Stimulated activated CD4-positive, alpha-beta T cell treated with anti-CD3 and anti-CD28 coated beads, Interleukin-15, amount 100 ng/mL, for 1 hour (primary cell): ENCODE measurements at places on chromosomes 5 and 9.

DNA sequence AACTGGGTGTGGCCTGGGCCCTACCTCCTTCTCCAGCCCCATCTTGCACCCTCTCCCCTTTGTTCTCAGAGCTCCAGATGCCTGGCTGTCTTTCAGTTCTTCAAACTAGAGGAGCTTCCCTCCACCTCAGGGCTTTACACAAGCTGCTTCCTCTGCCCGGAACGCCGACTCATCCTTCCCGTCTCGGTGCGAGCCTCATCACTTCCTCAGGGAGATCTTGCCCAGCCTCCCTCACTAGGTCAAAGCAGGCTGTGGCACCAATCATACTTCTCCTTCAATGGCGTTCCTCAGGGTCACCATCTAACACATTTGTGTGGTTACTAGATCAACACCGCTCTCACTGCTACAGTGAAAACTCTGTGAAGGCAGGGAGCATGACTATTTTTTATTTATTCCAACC lies 56.2 kb upstream of the ZSWIM6 start:
- no peak for DNase-seq

DNA sequence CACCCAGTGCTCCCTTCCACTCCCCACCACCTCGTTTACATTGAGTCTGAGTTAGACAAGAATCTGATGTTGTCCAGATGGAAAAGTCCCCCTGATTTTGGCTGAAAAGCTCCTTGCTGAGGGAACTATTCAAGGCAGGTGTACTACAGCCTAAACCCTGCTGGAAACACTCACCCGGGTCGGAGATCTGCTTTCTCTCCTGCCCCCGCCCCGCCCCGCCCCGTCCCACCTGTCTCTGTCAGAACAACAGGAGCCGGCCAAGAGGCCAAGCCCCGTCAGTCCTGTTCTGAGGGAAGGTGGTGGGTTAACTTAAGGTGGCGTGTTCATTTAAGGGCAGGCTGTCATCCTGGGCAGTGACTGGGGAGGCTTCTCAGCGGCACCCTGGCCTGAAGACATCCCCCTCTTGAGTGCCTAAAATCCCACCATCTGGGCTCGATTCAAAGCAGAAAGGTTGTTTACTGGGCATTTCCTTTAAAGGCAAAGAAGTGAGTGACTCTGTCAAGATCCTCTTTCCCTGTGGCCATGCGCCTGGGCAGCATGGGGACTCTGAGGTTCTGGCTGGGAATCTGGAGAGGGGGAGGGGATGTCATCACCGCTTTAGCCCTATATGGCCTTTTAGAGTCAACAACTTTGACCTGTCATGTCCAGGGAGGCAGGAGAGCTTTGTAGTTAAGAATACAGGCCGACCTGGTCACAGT lies 71.1 kb upstream of the NEURL1B start:
- no peak for DNase-seq

DNA sequence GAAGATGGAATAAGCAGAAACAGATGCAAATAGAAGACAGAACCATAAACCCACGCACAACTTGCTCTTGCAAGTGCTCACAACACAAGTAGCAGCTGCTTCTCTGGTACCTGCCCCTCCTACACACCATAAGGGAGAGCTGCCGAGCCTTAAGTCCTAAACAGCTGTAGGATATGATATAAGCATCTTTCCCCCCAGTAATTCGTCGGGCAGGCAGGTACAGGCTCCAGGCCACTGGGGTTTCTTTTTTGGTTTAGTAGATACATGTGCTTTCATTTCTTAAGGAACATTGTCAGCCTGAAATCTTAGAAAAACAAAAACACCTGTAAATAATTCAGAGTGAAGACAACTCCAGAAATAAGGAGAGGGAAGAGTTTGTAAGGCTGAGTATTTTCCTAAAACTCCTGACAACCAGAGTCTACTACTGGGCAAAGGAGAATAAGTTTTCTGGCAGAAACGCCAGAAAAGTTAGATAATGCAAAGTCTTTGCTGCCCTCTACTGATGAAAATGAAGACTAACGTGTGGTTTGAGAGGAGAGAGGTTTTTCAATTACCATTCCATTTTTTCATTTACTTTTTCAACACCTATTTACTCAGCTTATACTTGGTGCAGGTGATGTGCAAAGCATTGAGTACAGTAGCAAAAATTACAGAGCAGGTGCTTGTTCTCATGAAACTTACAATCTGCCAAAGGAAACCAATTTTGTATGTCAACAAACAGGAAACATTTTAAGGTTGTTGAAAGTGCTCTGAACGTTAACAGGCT lies 20.1 kb upstream of the TCERG1 start:
- no peak for DNase-seq

GRCh38 chr5:80884086-80884813 lies 75.9 kb upstream of the RASGRF2 start:
- no peak for DNase-seq

GRCh38 chr5:39140558-39141168 lies 66.5 kb upstream of the RICTOR start:
- DNase-seq, result no peak

- DNase-seq, result no peak
These were observed 342.4 kb downstream of the FGF10 start for GRCh38 chr5:44046619-44047364.

DNA sequence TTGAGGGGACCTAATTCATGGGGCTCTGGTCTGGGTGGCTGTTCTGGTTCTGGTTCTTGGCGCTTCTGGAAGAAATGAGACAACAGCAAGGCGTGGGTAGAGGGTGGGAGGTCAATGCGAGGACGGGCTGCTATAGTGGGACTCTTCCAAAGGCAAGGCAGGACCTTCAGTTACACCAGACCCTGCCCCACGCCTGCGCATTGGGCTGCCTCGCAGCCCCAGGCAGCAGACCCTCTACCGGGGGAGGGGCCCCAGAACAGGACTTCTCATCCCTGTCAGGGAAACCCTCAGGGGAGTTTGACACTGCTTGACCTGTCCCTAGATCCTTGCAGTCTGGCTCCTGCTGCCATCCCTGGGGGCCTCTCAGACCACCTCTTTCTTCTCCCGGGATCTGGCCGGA lies 18.5 kb downstream of the CCDC69 start:
- DNase-seq, result no peak

- no peak for DNase-seq
These were observed 605.0 kb upstream of the CLINT1 start for GRCh38 chr5:158463938-158464337.

DNA sequence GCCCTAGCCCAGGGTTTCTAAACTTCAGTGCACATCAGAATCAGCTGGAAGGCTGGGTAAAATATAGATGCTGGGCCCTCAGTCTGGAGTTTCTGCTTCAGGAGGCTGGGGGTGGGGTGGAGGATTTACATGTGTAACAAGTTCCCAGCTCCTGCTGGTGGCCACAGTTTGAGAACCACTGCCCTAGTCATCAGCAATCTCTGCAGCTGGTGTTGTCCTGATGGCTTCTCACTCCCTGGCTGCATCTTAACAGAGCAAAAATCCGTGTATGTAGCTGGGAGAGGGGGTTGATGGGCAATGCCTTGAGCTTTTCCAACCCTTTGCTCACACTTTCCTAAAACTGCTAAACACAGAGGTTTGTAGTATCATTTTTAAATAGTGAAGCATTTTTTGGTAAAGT lies 186.0 kb upstream of the KLF9 start:
- no peak for DNase-seq

- no peak for DNase-seq
These were observed 34.4 kb upstream of the RANBP6 start for GRCh38 chr9:6049798-6050197.

DNA sequence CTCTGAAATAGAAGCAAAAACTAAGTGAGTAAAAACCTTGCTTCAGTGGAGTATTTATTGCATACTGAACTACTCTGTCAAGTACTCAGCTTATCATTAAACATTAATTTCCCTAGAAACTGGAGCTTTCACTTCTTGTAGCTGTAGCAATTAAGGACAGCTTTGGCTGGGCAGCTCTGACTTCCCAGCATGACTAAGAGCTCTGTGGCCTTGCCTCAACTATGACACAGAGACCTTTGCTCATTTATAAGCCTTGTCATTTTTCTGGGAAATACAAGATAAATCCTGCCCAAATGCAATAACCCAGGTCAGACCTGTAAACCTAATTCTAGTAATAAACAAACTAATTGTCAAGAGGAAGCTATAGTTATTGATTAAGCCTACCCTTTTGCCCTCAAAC lies 65.4 kb upstream of the STK32A start:
- no peak for DNase-seq

- no peak for DNase-seq
These were observed 334.4 kb downstream of the ARHGEF28 start for GRCh38 chr5:73960426-73960825.

- no peak for DNase-seq
These were observed 55.2 kb upstream of the OLFM1 start for GRCh38 chr9:135032041-135032835.

- DNase-seq, result no peak
These were observed 13.8 kb downstream of the GZMK start for GRCh38 chr5:55037890-55038289.

GRCh38 chr9:16459421-16460148 lies 410.9 kb downstream of the BNC2 start:
- no peak for DNase-seq

GRCh38 chr9:79129865-79130480 lies 441.8 kb upstream of the TLE4 start:
- no peak for DNase-seq

GRCh38 chr9:89498852-89499480 lies 1.1 kb upstream of the SEMA4D start:
- no peak for DNase-seq

DNA sequence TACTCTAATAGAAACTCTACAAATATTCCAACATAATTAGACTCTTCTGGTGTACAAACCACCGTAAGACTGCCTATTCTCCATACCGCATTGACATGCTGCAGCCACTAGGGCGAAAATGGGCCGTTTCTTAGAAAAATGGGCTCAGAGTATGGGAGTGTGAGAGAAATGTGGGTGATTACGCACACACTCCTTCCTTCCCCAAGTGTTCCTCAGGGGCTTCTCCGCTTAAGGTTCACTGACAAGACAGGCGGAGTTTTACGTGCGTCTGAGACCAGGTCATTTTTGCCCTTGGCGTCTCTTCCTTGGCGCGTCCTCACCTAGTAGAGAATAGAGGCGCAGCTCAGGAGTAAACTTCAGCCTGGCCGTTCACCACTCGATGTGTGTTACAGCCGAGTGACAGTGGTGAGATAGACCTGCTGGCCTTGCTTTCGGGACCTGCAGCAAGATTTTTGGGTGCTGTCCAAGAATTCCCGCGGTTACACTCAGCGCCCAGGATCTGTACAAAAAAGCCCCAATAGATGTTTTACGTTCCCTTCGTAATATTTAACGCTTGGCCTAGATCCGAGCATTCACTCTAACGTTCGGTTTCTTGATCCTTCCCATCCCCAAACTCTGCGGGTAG lies 1.8 kb upstream of the NTRK2 start:
- no peak for DNase-seq

GRCh38 chr5:147966829-147967228 lies 60.5 kb upstream of the C5orf46 start:
- no peak for DNase-seq

DNA sequence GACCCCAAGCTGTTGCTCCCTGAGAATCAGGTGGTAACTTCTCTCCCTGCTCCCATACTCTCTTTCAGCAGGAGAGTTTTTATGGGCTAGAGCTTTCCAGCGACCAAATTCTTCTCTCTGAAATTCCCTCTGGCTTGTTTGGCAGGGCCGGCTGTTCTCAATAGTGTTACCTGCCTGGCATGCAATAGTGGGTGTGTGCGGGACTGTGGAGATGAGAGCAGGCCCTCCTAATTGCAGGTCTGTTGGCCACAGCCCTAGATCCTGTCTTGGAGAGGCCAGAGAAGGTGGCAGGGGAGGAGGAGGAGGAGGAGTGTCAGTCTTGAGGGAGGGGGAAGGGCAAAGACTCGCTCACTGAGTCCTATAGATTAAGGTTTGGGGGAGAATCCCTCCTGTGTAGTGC lies 29.5 kb downstream of the AQP7 start:
- DNase-seq, result no peak

- no peak for DNase-seq
These were observed 276.0 kb downstream of the FSTL4 start for GRCh38 chr5:133336121-133336968.

DNA sequence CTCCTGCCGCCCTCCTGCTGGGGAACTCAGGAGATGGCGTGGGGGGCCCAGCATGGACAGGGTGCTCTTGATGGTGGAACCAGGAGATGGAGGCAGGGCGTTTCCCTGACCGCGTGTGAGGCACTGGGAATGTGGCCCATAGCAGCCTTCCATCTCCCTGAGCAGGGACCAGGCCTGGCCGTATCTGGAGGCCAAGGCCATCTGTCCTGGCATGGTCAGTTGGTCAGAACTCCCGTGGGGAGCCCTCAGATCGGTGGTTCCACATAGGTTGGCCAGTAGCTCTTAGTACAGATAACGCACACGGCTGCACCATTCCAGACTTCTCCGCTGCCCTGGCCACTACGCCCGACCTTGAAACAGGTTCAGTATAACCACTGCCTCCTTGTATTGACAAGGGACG lies 77.6 kb downstream of the KCNT1 start:
- no peak for DNase-seq

DNA sequence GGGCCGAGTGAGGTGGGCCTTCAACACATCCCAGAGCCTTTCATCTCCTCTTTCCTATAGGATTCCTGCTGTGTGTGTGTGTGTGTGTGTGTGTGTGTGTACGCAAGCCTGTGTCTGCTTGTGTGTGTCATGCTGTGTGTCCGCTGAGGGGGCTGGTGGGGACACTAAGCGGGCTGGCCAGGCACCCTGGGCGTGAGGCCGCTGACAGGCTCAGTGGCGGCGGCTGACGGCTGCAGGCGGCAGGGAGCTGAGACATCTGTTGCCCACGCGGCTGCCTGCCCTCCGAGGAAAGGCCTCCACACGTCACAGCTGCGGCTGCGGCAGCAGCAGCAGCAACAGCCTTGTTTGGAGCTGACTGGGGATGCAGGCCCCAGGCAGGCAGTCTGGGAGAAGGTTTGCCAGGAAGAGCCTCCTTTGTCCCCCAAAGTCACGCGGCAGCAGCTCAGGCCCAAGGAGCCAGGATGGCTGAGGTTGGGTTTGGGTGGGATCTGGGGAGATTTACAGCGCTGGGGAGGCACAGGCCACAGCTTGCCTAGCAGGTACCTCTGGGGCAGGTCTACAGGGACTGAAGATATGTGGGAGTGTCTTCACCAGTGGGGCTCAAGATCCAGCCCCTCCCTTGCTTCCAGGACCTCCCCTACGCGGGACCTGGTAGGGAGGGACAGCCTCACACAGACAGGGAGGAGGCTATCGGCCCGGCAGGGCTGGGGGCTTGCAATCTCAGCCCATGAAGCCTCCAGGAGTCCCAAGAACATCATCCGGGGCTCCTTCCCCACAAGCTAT lies 1.8 kb downstream of the PDLIM4 start:
- no peak for DNase-seq

DNA sequence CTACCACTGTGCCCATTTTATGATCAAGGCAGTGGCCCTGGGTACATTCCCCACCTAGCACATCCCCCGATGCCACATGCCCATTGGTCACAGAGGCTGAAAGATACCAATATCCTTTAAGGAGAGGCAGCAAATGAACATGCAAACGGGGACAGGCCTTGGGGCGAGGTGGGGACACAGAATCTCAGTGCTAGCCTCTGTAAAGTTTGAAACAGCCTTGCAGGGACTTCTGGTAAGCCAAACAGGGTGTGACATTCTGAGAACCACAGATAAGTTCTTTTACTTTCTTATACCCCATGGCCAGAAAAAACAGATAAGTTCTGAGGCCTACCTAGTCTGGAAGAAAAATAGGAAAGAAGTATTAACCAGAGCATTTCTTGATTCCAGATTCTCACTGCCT lies 60.5 kb downstream of the ACER2 start:
- DNase-seq, result no peak

GRCh38 chr5:170154297-170154696 lies 48.6 kb downstream of the FOXI1 start:
- no peak for DNase-seq

GRCh38 chr5:431001-431710 lies 11.8 kb upstream of the EXOC3 start:
- DNase-seq, result no peak

GRCh38 chr9:136292591-136293448 lies 11.1 kb downstream of the CCDC187 start:
- no peak for DNase-seq
